ENCODE measurements at places on chromosomes 1 and 21.

DNA sequence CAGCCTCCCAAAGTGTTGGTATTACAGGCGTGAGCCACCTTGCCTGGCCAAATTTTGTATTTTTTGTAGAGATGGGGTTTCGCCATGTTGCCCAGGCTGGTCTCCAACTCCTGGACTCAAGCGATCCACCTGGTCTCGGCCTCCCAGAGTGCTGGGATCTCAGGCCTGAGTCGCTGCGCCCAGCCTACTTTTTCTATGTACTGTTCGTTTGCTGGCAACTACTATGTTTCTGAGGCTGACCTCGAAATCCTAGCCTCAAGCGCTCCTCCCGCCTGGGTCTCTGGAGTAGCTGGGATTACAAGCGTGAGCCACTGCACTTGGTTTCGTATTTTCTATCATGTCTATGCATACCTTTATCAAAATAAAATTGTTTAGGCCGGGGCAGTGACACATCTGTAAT lies 675 bp upstream of the TEKT2 start:
- no peak for DNase-seq

DNA sequence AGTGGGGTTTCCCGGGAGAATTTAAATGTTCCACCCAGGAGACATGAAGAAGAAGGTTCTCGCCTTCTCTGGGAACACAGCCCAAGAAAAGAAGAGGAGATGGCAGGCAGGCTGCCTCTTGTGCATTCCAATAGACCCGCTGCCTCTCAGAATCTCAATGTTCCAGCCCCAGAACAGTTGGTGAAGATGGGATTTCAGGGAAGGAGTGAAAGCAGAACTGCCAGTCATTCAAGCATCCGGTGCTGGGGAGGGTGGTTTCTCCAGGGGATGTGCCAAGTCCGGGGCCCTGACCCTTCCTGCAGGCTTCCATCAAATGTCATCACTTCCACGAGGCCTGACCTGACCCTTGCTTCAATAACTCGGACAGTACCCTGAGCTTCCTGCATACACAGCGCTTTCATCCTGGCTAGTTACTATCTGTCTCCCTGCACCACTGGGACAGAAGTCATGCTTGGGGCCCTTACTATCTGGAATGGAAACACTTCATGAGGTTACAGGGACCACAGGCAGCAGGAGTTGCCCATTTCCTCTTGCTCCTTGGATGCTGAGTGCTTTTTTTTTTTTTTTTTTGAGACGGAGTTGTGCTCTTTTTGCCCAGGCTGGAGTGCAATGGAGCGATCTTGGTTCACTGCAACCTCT lies 386.6 kb upstream of the POU3F1 start:
- no peak for DNase-seq

DNA sequence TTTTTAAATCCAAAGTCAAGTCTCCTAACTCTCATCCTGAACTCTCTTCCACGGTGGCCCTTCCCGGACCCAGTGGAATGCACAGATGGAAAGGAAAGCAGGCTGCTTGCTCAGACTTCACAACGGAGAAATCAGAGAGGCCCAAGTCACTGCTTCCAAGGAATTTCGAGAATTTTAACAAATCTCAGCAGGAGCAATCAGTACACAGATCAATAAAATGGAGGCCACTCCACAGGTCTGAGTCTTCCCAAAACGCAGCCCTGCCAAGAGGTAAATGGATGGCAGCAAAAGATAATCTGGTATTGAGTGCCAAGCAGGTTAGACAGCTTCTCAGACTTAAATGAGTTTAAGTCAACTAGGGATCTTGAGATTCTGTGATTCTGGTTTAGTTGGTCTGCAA lies 81.1 kb upstream of the TIAM1 start:
- peak; percentile 17 for DNase-seq

GRCh38 chr1:227824204-227824603 lies 8.7 kb downstream of the PRSS38 start:
- DNase-seq: no peak

GRCh38 chr21:29237110-29238052 lies 61.3 kb upstream of the BACH1 start:
- no peak for DNase-seq

- no peak for DNase-seq
Measured at GRCh38 chr1:234848972-234849649, 239.1 kb upstream of the IRF2BP2 start.

- no peak for DNase-seq
Measured at GRCh38 chr21:32134441-32135130, 144.3 kb downstream of the MIS18A start.

DNA sequence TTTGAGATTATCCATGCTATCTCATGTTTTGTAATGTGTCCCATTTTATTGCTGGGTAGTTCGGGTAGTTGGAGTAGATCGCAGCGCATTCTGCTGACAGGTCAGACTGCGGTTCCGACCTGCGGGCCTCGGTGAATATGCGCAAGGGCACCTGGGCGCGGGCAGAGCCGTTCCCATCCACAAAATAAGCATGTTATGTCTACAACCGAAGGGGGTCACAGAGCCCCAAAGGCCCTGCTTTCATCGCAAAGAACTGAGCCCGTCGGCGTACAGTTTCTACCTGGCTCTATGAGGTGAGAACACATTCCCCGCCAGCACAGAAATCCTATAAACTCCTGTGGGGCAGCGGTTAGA lies 88.4 kb downstream of the PRKAB2 start:
- no peak for DNase-seq

DNA sequence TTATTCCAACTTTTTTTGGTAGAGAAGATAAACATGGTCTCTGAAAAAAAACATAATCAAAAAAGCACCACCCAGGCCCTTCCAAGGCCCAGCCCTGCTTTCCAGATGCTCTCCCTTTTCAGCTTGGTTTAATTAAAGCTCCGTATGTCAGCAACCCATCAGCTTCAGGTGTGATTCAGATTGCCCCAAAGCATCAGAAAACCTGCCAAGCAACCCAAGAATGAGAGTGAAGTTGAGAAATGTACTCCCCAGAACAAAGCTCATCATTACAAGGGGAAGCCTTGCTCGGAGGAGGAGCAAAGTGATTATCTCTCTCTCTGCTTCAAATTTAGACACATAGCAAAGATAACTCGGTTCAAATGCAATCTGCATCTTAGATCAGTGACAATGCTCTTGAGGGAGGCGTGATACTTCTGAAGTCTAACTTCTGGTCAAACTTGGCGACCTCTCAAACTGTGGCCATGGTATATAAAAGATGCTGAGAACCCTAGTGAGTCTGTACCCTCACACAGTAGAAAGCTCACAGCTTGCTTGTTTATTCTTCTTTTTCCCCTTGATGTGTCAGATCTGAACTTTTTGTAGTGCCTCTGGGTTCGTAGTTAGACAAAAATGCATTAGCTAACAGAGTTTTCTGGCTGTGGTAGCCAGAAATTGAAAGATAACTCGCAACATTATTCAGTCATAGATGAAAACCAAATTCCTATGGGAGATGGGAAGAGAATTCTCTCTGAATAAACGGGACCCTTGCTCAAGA lies 63.3 kb upstream of the ZC3H11B start:
- DNase-seq: no peak

DNA sequence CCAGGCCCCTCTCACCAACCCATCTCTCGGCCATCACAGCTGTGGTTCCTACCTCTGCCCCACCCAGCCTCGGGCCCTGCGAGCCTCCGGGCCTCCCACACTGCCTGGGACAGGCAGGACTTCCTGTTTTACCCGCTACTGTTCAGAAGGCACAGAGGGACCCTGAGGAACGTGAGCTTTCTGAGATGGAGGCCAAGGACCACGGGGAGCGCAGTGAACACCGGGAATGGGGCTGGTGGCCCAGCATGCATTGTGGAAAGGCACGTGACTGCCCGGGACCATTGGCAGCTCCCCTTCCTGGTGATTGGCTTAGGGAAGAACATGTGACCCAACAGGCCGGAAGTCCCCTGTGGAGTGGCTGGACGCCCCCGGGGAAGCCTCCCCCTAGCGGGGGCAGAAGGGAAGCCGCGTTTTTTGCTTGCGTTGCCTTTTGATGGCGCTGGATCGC lies 7.0 kb downstream of the S100B start:
- no peak for DNase-seq

GRCh38 chr1:98267423-98267822 lies 346.6 kb upstream of the DPYD start:
- no peak for DNase-seq

GRCh38 chr1:78370356-78370755 lies 120.4 kb upstream of the PTGFR start:
- DNase-seq: no peak

DNA sequence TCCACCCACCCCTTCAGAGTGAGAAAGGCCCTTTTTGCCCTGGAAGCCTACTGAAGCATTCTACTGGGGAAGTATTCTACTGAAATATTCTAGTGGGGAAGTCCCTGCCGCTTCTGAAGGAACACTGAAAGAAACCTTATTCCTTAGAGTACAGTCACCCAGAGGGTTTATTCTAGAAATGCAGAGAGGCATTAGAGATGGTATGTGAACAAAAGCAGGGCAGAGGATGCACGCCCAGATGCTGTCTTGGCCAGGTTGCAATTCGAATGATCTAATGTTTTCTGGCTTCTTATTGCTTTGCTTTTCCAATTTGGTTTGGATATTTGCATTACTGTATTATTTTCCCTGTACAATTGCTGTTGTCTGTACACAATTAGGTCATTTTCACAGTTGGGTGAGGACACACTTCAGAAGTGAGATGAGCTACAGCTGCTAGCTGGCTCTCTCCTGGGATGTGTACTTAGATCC lies 37.1 kb downstream of the CCN1 start:
- DNase-seq: no peak

- no peak for DNase-seq
Measured at GRCh38 chr21:35402061-35402460, 353.0 kb upstream of the RUNX1 start.

DNA sequence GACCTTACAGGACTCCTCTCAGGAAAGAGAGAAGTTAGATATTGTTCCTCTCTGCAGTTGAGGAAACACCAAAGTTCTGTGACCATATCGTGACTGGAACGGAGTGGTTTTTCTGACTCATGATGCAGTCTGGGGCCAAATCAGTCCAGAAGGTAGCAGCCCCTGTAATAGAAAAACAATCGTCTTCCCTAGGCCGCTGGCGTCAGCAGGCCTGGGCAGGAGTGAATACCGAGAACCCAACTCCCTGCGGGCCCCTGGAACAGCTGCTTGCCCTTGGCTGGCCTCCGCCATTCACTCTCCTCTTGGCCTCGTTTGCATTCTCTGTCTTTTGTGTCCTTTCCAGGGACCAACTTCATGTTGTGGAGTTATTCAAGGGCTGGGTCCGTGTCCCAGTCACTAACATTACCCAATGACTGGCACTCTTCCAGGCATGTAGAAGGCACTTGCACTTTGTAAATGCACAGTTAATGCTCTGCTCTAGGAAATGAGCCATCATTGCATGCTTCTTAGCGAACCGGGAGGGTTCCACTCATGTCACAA lies 10.9 kb upstream of the CD101 start:
- DNase-seq: no peak

GRCh38 chr1:54069791-54070170 lies 16.4 kb downstream of the TCEANC2 start:
- no peak for DNase-seq

- DNase-seq: no peak
Measured at GRCh38 chr1:60425528-60425927, 352.0 kb upstream of the C1orf87 start.

GRCh38 chr1:198161718-198162090 lies 4.9 kb downstream of the NEK7 start:
- no peak for DNase-seq

DNA sequence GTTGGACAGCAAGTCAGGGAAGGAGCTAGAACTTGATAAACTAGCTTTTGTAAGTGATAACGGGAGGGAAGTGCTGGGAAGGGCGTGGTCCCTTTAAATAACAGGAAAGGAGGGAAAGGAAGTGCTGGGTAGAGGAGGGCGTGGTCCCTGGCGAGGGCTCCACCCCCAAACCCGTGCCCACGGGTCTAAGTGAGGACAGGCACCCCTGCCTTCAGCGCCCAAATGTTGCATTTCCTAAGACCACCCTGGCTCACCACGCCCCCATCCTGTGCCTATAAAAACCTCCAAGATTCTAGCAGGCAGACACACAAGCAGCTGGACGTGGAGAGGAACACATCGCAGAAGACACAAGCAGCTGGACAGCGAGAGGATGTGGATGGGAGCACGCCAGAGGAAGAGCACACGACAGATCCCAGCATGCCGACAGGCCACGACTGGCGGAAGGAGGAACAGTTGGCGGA lies 58.5 kb downstream of the PALMD start:
- DNase-seq: no peak

- DNase-seq: peak; percentile 64
Measured at GRCh38 chr21:35840197-35840799, 220.0 kb downstream of the SETD4 start.

- DNase-seq: no peak
Measured at GRCh38 chr21:27581168-27581567, 614.3 kb upstream of the ADAMTS5 start.

- no peak for DNase-seq
Measured at GRCh38 chr1:46818591-46818990, 19.7 kb downstream of the CYP4B1 start.

- no peak for DNase-seq
Measured at GRCh38 chr1:163307479-163308171, 14.1 kb upstream of the NUF2 start.

GRCh38 chr1:189429610-189430009 lies 1048.1 kb downstream of the BRINP3 start:
- DNase-seq: no peak

DNA sequence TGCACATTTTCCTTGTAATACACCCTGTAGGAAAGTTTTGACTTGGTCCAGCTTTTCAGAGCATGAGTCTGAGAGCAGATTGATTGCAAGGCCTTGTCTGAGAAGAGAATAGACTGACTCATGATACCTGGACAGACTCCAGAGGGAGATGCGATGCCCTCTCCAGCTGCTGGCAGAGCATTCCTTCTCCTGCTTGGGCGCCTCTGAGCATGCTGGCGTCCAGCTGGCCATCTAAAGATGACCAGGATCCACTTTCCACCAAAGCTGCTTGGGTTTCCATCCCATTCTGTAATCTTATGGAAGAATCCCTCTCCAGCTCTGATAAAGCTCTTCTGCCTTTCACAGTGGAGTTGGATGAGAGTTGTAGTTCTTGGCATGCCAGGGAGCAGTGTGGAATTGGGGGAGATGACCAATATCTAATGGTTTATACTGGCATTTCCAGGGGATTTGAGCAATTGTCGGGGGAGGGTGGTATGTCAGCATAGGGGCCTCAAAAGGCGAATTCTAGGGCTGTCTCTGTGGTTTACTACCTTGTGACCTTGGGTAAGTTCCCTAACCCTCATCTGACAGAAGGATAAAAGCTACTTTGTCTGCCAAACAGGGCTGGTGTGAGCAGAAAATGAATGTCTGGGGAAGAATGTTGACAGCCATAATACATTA lies 19.5 kb downstream of the SZRD1 start:
- DNase-seq: no peak

DNA sequence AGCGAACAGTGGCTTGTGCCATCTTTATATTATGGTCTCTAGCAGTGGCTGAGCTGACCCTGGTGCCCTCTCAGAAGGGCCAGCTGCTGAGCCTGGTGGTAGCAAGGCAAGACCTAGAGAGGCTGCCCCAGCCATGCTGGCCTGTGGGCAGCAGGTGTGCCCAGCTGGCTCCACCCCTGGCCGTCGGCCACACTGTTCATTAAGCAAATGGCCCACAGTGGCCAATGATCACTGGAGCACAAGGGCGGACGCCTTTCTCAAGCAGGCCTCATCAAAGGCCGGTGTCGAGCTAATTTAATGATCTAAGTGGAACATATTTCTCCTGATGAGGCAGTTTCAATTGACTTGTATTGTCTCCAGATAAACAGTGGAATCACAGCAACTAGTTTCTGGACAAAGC lies 89.4 kb downstream of the GRIK3 start:
- DNase-seq: no peak

GRCh38 chr21:40769231-40769630 lies 77.7 kb downstream of the DSCAM start:
- no peak for DNase-seq

Data from renal pelvis (tissue), 12 donors.